Stimulated activated CD4-positive, alpha-beta T cell treated with anti-CD3 and anti-CD28 coated beads, Interleukin-12 subunit alpha, Interleukin-12 subunit beta, amount 100 ng/mL, for 24 hours (primary cell): ENCODE measurements at places on chromosomes 1 and 21.

- DNase-seq, result no peak
Observed at GRCh38 chr1:56411484-56412180, 167.7 kb downstream of the PLPP3 start.

GRCh38 chr1:156998840-156999500, 46.6 kb downstream of the ARHGEF11 start:
- no peak for DNase-seq

DNA sequence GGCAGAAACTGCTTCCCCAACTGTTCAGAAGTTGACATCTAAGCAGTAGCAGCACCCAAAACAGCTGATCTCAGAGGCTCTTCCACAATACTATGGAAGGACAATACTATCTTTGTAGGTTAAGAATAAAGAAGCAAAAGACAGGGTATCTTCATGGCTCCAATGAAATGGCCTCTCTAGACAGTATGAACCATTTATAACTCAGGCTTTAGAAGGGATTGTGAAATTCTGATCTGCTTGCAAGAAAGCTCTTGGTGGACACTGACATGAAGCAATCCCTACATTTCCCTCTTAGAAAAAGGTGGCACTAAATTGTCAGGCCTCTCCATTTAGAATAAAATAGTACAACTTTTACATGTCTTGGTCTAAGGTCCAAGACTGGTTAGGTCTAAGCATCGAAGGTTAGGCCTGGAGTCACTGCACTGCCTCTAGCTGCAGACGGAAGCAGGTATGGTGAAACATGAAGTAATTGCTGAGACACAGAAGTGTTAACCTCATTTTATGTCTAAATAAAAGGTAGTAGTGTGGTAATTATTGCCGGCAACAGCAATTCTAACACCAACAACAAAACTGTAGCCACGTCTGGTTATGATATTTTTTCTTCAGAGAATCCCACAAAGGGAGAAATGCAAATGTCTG, 50.6 kb upstream of the HP1BP3 start:
- no peak for DNase-seq

DNA sequence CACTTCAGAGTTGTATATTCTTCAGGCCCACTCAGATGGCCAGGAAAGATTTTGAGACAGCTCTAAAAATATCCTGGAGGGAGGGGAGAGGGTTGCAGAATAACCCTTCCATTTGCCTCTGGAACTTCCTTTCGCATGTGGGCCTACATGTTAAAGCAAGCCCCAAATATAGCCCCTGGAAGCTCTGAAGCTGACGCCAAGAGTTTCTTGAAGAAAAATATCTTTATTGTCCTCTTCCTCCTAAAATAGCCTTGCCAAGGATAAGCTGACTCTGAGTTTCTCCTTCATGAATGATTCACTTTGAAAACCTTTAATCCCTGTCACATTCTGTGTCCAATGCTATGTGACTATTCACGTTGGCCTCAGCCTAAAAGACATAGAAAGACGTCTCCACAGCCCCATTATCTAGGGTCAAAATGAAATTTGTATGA, 6.4 kb downstream of the C1orf116 start:
- DNase-seq, result no peak

DNA sequence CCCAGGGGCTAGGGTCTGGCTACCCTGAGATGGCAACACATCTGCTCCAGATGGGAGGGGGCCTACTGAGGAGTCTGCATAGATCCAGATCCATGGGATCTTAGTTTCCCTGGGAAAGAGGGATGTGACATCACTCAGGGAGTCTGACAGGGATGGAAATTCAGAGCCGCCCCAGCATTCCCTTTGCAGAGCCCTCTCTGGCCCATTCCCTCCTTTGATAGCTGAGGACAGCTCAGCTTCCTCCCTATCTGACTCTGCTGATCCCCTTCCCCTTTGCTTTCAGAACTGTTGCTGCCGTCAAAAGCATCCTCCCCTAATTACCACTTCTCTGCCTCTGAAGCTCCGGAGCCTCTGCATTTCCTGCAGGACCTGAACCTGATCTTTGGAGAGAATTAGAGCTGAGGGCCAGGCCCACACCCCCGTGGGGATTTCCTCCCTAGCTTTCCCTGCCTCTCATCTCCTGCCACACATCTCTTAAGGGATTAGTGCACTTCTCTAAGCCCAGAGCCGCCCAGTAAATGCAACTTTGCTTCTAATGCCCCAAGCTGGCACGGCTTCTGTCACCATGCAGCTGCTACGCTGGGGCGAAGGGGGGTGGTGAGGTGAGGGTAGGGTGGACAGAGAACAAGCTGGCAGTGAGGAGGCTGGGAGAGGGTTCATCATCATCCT, 9.5 kb upstream of the ASCL5 start:
- DNase-seq, result no peak

GRCh38 chr1:181159451-181160140, 71.1 kb downstream of the IER5 start:
- no peak for DNase-seq

DNA sequence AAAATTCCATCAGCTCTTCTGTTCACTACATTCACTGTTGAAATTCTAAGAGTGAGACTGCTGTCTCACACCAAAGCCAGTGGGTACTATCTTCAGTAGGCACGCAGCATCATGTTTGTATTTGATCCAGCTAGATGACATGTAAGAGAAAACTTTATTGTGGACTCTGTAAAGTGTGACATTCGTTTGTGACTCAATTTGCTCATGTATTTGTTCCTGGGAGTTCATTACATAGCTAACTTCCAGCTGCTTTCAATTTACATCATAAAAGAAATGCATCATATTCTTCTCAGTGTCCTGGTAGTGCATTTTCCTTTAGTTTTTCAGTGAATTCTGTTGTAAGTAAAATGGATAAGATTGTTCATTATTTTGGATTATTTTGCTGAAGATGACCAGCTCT, 31.4 kb downstream of the CTH start:
- no peak for DNase-seq

GRCh38 chr1:57340334-57341070, 83.4 kb downstream of the DAB1 start:
- DNase-seq, result no peak

GRCh38 chr1:39117899-39118450, 86.5 kb upstream of the MACF1 start:
- no peak for DNase-seq

DNA sequence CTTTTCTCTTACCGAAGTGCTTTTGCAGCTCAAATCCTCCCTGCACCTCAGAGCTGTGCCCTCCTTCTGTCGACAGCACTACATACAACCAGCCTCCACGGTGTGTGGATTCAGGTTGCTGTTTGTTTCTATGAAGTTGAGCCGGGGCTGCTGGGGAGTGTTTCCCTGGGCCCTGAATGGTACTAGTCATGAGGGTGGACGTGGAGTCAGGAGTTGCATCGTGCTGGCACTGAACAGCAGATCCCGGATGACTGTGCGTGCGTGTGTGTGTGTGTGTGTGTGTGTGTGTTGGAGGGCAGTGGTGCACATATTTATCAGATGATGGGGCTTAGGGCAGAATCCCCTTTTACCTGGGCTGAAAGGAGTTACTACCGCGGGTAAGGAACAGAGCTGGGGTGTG, 47.0 kb downstream of the ACTL8 start:
- DNase-seq, result no peak

DNA sequence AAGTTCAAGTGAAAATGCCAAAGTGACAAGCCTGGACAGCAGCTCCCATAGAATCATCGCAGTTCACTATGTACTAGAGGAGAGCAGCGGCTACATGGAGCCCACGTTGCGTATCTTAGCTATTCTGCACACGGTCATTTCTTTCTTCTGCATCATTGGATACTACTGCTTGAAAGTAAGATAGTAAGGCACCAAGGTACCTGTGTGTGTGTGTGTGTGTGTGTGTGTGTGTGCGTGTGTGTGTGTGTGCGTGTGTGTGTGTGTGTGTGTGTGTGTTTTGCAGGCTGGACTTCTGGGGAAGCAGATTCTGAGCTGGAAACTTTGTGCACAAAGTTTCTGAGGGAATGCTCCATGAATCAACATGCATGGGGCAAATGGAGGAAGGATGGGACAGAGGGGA, 98.6 kb downstream of the ZP4 start:
- no peak for DNase-seq

DNA sequence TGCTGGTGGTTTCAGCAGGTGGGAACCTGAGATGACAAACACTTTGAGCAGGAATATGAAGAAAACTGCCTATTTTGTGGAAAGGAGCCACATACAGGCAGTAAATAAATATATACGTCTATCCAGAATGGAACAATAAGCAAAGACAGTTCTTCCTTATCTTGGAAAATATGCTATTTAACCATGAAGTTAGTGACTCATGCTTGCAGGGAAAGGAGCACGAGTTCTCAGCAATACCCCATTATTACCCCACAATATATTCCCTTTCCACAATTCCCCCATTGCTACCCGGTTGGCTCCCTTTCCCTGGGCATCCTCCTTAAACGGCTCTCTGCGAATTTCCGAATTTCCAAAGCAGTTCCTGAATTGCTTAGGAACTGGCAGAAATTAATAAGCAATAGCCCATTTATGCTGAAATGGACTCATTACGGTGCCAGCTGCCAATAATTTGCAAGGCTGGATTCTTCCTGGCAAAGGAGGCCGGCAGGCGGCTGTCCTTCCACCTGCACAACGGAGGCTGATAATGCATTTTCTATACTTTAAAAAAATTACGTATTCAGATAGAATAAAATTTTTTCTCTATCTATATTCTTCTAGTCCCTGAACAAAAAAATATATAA, 65.4 kb downstream of the TIAM1 start:
- DNase-seq, result no peak

GRCh38 chr1:9294405-9294773, 1.7 kb downstream of the SPSB1 start:
- DNase-seq, result no peak

- DNase-seq, result no peak
Observed at GRCh38 chr1:65793359-65793732, 651 bp downstream of the PDE4B start.

DNA sequence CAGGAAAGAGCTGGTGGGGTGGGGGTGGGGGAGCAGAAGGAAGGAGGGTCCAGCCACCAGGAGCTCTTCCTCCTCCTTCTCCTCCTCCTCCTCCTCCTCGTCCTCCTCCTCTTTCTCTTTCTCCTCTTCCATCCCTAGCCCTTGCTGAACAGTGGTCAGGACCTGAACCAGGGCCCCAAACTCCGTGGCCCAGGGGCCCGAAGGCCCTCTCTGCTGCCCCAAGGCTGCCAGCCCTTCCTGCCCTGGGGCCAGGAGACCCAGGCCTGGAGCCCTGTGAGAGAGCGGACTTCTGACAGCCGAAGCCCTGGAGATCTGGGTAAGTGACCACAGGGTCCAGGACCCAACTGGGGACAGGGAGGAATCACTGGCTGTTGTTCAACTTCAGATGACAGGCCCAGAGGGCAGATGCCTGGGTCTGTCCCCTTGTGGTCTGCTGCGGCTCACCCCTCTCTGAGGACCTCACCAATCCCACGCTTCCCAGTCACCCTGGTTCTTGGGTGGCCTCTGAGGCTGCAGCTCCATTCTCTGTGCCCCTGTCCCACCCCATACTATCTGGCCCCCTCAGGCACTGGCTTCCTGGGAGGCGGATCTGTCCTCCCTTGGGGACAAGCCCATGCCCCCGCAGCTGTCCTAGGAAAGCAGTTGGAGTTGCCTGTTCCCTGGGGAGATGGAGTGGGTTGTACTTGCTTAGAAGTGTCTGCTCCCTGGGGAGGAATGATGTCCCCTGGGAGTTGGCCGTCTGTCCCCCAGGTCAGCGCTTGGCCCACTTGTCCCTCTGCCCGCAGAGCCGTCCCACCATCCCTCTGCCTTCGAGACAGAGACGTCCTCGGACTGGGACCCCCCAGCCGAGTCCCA, 51.8 kb downstream of the VWA5B1 start:
- no peak for DNase-seq

- no peak for DNase-seq
Observed at GRCh38 chr1:246607462-246607861, 41.2 kb downstream of the CNST start.

GRCh38 chr1:115679141-115679611, 37.4 kb downstream of the VANGL1 start:
- no peak for DNase-seq

- DNase-seq, result no peak
Observed at GRCh38 chr1:247824023-247824422, at the start of gene OR14A16. TSS of gene OR14A16 (minus strand) at chr1:247824119. CDS start at chr1:247815729, 8,390 bp downstream.

- no peak for DNase-seq
Observed at GRCh38 chr1:162695687-162696086, 63.4 kb downstream of the DDR2 start.
